ENCODE measurements at places on chromosomes 3 and 15.
A peak's percentile ranks its signal among the peaks of the same experiment; 100 is the strongest.

- no peak for DNase-seq
Measured at GRCh38 chr15:42077689-42078088, 16.7 kb downstream of the PLA2G4D start.

- no peak for DNase-seq
Measured at GRCh38 chr15:91412138-91412928, 312.3 kb downstream of the SV2B start.

- DNase-seq = no peak
Measured at GRCh38 chr3:17518189-17519059, 224.0 kb downstream of the TBC1D5 start.

GRCh38 chr3:150106740-150107428 lies 136.2 kb upstream of the PFN2 start:
- peak; percentile 86 for DNase-seq

DNA sequence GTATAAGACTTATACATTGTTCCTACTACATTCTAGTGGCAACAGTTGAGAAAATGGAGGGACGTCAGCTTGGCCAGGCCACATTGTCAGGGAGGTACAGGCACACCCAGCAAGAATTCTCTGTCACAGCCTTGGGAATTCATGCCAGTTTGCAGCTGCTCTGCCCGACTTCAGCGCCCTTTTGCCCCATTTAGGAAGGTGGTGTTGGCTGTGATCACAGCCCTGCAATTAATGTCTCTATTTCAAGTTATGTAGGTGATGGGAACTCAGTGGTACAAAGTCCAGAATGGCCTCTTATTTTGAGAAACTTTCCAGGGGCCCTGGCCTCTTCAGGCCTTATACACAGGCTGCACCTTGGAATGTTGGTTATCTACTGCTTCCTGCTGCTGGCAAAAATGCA lies 26.7 kb downstream of the AMOTL2 start:
- DNase-seq = no peak

DNA sequence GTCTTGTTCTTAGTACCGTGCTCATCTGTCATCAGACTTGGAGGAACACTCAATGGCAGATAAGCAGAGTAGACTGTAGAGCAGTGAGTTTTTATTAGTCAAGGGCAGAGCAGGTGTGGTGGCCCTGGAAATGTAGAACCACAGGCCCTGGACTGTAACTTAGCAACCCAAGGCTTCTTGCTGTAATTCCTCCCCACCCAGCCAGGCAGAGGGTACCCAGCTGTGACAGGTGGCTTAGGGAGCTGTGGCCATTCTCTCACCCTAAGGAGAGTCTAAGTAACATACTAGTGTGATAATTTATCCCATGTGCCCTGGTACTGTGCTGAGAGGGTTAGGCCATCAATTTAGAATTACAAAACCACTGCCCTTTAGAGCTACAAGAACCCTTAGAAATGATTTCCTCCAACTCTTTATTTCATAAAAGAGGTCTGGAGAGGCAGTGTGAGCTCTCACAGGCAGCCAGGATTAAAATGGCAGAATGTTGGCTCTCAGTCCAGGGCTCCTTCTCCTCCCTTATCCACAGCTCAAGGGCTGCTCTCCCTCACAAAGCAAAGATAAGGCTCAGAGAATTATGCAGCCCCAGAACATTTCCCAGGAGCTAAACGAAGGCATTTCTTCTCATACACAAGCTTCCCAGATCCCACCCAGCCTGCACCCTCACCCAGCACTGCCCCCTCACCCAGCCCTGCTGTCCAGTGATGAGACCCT lies 3.0 kb downstream of the POMGNT2 start:
- no peak for DNase-seq
